ENCODE measurements at places on chromosomes 16 and 17.

- no peak for DNase-seq
These were observed 12.9 kb downstream of the GJD3 start for GRCh38 chr17:40351359-40352236.

- no peak for DNase-seq
These were observed 270.0 kb downstream of the SLC39A11 start for GRCh38 chr17:72822358-72823023.

DNA sequence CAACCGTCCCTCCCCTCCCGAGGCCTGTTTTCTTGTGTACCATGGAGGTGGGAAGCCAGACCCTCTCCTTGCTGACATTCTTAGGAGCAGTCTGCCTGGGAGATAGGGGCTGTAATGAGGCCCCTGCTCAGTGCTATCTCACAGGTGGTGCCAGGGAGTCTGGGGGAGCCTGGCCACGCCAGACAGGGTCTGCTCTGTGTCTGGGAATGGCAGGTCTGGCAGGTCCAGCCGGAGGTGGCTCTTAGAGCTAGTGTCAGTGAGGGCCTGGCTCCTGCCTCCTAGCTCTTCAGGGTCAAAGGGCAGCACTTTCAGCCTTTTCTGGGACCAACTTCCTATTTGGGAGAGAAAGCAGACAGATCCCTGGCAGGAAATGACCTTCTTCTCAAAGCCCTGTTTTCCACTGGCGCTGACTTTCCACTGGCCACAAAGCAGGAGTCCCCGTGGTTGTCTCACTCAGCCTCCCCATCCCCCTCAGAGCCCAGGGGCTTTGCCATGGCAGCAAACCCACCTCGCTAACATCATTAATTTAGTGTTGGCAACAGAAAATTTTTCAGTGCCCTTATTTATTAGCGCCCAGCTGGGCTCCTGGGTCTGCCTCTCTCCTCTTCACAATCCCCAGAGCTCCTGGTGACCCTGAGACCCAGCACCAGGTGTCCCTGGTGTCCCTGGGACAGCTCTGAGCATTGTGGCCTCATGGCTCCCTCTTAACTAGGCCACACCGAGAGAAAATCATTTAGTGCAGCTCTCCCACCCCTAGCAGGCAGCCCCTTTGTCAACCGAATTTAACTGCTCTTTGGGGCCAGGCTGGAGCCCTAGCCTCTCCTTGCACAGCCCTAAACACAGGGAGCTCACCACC lies 24.0 kb upstream of the DOK4 start:
- DNase-seq, result no peak

- DNase-seq, result no peak
These were observed 87.2 kb upstream of the TOX3 start for GRCh38 chr16:52634104-52634503.

- DNase-seq, result no peak
These were observed 141.5 kb downstream of the TOX3 start for GRCh38 chr16:52405441-52405840.

GRCh38 chr16:15650698-15651171 lies 690 bp downstream of the NDE1 start:
- no peak for DNase-seq

DNA sequence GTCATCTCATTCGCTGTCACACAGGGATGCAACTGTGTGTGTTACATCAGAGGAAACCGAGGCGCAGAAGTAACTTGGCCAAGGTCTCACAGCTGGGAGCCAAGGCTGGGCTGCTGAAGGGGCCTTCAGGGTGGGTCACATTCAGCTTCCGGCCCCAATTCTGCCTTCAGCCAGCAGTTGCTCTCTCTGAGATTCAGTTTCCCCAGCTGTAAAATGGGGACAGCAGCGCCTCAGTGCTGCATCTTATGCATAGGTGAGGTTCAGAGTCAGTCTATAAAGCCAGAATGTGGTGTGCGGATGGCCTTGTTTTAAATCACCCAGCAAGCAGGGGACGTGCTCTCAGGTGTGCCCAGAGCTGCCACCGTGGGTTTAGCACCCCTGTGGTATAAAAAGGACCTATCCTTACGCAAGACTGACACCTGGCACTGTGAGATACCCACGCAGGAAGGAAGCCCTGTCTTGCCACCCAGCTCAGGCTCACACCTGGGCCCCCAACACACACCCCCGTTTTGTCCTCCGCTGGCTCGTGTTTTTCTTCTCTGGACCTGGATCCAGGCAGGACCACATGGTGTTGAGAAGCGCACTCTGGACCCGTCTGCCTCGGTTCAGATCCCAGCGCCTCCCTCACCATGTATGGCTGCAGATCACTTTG lies 94.6 kb upstream of the GSE1 start:
- no peak for DNase-seq

DNA sequence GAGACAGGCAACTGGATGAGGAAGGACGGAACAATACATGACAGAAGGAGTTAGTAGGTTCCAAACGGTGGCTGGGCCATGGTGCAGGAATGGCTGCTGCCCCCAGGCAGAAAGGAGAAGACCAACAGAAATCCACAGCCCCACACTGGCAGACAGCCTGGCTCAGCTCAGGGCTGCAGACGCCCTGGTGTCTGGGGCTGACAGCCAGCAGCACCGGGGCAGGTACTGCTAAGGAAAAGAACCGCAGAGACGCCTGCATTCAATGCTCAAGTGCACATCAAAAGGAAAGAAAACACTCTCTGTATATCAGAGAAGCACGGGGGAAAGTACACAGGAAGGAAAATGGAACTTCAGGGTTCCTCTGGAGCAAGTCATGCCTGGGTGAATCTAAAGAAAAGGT lies 53.4 kb downstream of the GAS7 start:
- DNase-seq, result peak; percentile 88

GRCh38 chr17:29036584-29036983 lies 6.4 kb upstream of the PIPOX start:
- no peak for DNase-seq
